ENCODE measurements at places on chromosomes 3 and 15.
A peak's percentile ranks its signal among the peaks of the same experiment; 100 is the strongest.

GRCh38 chr3:41129731-41130130 is 69.6 kb upstream of the CTNNB1 start:
- no peak for DNase-seq

DNA sequence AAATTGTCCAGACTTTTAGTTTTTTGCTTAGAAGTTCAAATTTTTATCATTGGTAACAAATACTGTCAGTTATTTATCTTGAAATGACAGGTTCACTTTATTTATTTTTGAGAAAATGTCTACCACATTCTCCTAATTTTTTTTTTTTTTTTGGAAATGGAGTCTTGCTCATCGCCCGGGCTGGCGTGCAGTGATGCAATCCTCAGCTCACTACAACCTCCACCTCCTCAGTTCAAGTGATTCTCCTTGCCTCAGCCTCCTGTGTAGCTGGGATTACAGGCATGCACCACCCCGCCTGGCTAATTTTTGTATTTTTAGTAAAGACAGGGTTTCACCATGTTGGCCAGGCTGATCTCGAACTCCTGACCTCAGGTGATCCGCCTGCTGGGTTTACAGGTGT is 16.1 kb upstream of the EBLN2 start:
- DNase-seq = no peak

DNA sequence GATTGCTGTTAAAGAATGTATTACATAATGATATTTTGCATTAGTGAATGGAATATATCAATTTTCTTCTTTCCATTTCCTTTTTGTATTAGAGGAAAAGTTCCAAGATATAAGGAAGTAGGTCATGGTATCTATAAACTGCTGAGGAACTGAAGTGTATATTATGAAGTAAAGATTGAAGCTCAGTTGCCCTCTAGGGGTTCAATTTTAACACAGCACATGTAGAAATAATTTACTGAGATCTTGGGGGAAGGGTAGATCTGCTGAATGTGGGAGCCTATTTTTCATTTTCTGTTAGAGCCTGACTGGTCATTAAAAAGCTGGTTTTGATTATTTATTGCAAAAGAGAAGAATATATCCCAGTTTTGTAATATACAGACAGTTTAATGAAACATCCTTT is 45.2 kb downstream of the CMC1 start:
- DNase-seq = peak; percentile 2

- DNase-seq = no peak
Observed at GRCh38 chr15:31016446-31016915, 25.1 kb upstream of the MTMR10 start.

DNA sequence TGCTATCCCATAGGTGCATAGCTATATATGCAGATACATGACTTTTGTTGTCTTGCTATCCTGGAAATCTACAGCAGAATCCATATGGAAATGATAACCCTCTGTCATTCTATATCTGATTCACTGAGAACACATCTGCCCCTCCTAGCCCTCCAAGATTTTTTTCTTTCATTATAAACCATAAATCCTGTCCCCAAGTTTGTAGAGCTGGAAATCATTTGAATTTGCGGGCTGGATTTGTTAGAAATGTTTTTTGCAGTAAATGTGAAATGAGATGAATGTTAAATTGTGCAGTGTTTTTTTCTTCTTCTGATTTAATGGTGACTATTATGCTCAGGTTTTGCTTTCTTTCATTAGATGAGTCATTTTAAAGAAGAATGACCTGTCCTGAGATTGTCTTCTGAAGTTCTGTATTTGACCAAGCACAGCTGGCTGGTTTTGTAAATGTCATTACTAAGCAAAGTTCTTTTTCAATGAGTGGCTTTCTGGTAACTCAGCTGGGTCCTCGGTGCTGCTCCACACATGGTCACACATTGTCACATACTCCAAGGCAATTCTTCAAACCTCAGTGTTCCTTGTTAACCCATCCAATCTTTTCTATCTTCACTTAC is 25.3 kb upstream of the ABHD17C start:
- no peak for DNase-seq

- no peak for DNase-seq
Observed at GRCh38 chr3:125374501-125374995, 577 bp downstream of the ZNF148 start.

DNA sequence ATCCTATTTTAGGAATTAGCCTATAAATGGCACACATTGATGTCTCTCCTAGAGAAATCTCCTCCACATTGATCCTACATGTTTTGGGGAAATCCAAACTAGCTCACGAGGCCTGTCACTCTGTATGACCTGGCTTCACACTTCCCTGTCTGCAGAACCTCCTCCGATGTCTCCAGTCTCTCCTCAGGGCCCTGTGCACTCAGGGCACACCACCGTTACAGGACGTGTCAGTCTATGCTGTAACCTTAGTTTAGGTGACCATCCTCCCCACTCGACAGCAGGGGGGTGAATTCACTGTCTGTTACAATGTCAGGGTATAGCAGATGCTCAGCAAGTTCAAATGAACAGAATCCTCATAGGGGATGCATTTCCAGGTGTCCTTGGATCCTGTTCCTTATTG is 249.1 kb downstream of the OCA2 start:
- DNase-seq = no peak

DNA sequence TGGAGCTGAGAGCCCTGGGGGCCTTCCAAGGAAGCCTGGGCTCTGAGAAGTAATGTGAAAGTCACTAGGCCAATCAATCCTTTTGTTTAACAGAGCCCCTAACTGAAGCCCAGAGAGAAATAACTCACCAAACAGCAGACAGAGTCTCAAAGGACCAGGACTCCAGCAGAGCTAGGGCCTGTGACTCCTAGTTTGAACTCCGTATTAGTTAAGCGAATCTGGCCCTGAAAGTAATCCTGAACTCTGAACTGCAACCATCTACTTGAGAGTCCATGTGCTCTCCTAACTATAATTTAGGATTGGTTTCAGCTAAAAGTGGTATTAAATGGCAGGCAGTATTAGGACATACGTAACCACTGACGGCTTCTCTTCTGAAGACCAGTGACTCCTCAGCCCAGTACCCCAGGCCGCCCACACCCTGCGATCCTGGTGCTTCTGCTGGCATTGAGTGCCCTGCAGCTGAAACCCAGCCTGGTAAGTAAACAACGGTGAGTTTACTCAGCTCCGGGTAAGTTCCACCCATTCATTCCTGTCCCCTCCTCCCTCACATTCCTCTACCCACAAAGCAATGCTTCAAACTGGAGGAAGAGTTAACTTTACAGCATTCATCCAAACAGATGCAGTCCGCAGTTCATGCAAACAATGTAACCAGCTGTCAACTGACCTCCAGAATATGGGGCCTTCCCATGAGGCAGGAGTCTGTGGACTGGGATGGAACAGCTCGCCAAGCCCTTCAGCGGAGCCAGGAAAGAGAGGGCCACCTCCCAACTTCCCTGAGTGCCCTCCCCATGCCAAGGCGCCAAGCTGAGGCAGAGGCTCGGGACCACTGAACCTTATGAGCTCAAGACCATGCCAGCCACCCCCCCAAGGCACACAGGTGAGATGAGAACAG is 7.3 kb downstream of the MYO5C start:
- DNase-seq = no peak
